ENCODE measurements at places on chromosomes 7 and 10.

GRCh38 chr7:8785081-8785480 is 351.7 kb downstream of the NXPH1 start:
- no peak for DNase-seq

GRCh38 chr7:100509231-100509630 is 25.5 kb downstream of the NYAP1 start:
- no peak for DNase-seq

GRCh38 chr7:99141841-99142726 is 1.8 kb downstream of the SMURF1 start:
- DNase-seq: peak; percentile 66

GRCh38 chr7:102024769-102025391 is 207.5 kb downstream of the CUX1 start:
- DNase-seq: no peak

DNA sequence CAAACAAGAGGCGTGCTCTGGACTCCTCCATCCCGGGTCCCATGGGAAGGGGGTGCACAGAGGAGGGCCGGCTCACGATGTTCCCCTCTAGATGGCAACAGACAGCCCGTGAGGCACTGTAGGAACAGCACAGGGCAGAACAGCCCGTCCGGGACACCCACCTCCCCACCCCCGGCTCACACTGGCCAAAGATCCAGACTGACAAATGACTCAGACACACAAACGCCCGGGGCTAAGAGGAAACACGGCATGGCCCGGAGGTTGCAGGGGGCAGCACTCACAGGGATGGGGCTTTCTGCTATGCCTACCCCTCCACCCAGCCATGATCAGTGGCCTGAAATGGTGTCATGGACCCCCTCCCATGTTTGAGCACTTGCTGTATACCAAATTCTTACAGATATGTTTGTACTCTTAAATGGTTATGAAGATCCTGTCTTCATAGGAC is 4.9 kb upstream of the ELN start:
- DNase-seq: no peak

DNA sequence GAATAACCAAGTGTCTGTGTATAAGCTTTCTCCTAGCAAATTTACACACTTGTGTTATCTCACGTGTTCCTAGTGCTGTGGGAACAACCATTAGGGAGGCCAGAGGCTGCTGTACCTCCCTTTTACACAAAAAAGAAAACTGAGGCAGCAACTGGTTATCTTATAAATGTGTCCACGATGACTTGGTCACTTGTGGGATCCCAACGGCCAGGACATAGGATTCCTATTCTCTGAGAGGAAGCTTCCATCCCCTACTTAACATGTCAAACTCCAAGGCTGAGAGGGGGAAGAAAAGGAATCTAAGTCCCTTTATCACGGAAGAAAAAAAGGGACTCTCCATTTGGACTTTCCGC is 484 bp downstream of the ZNF438 start:
- DNase-seq: peak; percentile 1

- no peak for DNase-seq
These were observed 276.5 kb upstream of the SMIM30 start for GRCh38 chr7:113394856-113395255.

Data from activated T-cell treated with anti-CD3 and anti-CD28 coated beads for 4 hours (primary cell).